ENCODE measurements at places on chromosomes 12 and 14.

DNA sequence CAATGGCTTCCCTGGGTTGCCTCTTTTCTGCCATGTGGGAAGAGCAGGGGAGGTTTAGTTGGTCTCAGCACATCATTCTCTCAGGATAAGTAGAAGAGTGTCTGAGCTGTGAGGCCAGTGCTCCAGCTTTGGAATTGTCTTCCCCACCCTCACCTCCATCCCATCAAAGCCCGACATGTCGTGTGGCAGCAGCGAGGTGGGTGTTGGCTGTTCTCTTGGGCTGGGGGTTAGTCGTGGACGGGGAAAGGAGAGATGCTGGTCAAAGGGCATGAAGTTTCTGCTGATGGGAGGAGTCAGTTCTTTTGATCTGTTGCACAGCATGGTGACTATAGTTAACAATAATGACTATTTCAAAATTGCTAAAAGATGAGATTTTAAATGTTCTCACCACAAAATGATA is 404.2 kb downstream of the TMEM121 start:
- DNase-seq, result no peak

DNA sequence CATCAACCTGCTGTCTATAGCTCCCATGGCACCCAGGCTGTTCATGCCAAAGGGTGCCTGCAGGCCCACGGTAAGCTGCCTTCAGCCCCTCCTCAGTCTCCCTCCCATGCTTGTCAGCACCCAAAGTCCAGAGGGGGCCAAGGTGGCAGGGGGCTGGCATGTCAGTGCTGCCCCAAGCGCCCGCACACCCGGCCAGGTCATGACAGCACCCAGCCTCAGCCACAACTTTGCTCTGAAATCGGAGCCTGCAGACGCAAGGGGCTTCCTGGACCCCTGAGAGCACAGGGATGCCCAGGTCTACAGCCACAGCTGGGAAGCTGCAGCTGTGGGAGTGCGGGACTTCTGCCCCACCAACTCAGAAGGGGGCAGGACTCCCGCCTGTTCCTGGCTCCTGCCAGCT is 28.5 kb upstream of the PAPLN start:
- no peak for DNase-seq

GRCh38 chr14:68953196-68953555 is 25.9 kb downstream of the ACTN1 start:
- no peak for DNase-seq

- DNase-seq, result no peak
These were observed 13.6 kb downstream of the ABCD2 start for GRCh38 chr12:39605996-39606395.

GRCh38 chr12:81546811-81547210 is 212.3 kb downstream of the PPFIA2 start:
- no peak for DNase-seq

DNA sequence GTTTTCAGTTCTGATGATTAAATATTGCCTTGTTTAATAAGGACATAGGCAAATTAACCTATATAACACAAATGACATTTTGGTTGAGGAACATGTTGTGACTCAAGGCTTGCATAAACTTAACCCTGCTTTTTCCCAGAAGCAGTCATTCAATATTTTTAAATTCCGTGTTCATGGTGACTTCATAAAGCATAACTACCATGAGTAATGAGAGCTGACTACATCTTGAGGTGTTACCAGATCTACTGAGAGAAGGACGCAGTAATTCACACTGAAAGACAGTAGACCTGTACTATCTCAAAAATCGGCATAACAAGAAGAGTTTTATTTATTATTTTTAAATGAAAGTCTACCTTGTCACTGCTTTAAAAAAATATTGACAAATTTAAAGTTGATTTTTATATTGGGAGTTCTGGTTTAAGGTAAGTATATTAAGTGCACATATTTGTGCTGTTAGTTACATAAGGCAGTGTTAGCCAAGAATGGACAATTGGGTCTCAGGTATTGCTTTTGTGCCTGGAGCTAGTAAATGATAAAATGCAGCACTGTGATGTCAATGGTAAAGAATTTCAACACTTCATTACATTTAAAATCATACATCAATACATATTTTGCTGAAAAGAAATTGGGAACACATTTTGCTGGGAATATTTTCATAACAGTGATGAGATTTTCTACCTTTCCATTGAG is 1198.5 kb downstream of the FSCB start:
- no peak for DNase-seq

GRCh38 chr12:989051-989450 is 2.0 kb upstream of the ERC1 start:
- DNase-seq, result no peak
